ENCODE measurements at places on chromosomes 11 and 22.

- DNase-seq = no peak
These were observed 108.3 kb downstream of the PTPRJ start for GRCh38 chr11:48088682-48089050.

DNA sequence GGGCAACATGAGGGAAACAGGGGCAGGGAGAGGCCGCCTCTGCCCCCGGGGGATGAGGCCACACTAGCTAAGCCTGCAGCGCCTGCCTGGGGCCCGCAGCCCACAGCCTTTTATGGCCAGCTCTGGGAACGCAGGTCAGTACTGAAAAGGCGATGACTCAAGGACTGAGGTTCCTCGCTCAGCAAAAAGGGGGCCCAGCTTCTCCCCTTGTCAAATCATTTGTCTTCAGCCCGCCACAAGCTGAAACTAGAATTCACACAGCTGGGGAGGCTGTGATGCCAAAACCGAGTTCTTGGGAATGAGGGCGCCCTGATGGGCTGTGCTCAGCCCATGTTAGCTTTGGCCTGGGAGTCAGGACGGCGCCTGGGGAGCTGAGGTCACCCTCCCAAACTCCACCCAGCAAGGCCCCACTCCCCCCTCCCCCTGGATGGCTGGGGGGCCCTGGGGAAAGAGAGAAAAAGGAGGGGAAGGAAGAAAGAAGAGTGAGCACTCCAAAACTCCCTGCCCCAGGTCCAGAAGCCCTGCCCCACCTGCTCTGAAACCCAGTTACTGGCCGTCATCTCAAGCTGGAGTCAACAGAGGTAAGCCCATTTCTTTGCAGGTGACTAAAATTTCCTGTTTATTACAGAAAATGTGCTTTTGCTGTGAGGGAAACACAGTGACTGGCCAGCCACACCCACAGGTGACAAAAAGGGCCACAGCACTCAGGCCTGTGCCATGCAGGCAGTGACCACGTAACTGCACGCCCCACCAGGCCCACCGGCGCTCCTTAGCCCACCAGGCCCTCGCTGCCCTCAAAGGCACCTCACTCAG is 13.7 kb downstream of the EHD1 start:
- DNase-seq = peak; percentile 97

DNA sequence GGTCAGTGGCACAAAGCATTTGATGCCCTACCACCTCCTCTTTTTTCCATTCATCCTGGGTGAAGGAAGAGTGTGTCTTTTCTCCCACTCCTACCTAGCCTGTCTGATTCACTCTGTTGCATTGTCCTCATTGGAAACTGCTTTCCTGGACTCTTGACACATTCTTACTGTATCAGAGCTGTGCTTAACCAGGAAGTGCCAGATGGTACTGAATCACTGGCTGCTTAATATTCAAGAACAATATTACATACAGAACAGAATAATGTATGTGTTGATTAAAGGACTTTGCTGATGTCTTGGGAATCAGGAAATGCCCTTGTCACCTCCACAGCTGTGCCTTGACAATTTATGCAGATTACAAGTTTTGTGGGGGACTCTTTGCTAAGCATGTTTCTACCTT is 44.4 kb downstream of the SVIP start:
- DNase-seq = peak; percentile 9

DNA sequence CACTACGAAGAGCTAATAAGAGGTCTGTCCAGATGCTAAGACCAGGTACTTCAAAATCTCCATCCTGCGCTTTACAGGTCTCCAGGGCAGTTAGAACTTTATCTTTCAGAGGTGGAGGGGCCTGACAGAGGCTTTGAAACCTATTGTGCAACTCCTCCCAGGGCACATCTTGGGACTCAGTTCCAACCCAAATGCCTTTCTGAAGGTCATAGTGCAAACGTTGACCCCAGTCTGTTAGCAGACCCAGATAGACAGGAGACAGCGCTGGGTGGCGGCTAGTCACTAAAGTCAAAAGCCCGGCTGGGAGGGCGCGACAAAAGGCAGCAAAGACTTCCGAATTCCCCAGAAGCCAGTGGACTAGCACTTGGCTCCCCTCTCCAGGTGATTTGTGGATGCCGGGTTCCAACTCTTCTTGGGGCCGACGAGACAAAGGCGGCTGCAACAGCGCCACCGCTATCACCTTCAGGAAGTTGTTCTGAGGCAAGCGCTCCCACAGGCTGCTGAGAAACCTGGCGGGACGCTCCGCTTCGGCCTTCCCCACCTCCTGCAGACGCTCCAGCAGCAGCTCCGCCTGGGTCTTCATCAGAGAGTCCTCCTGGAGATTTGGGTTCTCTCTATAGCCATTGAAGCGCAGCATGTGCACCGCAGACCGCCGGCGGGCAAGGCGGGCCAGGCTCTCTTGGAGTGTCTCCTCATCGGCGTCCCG is 728 bp downstream of the FANCF start:
- peak; percentile 57 for DNase-seq

DNA sequence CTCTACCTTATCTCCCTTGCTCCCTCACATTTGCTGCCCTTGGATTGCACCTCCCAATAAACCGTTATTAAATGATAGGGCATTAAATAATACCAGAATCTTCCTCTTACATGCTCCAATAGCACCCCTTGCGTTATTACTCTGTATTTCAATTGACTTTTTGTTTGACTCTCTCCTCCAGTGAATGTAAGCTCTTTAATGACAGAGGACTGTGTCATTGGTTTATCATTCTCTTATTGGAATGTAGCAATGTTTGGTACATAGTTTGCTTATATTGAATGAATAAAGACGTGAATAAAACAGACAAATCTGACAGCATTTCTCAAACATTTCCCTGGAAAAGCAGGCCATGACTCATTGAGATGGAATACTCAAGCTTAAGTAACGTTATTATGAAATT is 8.7 kb upstream of the MPEG1 start:
- peak; percentile 90 for DNase-seq

DNA sequence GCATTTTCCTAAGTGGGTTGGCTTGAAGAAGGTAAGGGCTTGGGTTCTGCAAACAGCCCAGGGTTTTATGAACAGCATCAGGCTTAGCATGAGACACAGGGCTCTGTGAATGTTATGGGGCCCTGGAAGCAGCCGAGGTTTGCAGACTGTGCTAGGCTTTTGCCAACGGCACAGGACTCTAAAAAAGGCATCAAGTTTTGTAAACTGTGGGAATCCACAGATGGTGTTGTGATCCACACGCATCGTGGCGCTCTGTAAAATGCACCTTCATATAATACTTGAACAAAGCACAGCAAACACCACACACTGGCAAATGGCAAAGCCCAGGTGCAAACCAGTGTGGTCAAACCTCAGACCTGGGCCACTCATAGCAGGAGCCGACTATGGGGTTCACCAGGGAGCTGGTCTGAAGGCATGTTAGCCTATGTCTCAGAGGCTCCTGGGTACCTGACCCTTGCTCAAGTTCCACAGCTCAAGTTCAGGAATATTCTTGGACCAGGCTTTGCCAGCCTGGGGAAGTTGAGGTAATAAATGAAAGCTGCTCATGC is 2.4 kb upstream of the SLCO2B1 start:
- DNase-seq = no peak

DNA sequence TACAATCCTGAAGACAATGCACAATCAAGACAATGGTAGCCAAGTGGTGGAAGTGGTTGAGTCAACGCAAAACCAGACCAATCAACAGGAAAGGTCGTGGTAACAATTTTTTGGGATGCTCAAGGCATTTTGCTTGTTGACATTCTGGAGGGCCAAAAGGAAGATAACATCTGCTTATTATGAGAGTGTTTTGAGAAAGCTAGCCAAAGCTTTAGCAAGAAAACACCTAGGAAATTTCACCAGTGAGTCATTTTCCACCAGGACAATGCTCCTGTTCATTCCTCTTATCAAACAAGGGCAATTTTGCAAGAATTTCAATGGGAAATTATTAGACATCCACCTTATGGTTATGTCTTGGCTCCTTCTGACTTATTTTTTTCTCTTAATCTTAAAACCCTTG is 1932.2 kb upstream of the RAG2 start:
- DNase-seq = no peak

DNA sequence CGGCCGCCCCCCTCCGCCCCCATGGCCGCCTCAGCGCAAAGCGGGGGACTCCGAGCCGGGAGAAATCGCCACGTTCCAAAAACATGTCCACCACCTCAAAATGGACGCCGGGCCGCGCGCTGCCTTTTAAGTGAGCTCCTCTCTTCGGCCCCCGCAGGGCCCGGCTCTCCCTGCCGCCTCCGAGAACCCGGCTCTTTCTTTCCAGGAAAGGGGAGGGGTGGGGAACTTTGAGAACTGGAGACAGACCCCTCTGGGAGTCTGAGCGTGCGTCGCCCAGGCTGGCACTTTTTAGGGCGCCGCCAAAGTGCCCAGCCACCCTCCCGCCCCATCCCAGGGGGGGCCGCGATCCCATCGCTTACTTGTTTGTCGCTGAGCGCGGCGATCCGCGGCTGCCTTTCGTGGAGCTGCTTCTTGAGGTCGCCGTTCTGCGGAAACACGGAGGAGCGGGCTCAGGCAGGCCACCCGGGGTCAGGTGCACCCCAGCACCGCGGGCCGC is 1.6 kb downstream of the PHF21B start:
- DNase-seq = no peak

- DNase-seq = no peak
These were observed 5.5 kb upstream of the NNMT start for GRCh38 chr11:114290503-114291235.

GRCh38 chr11:74100735-74101134 is 70.1 kb downstream of the C2CD3 start:
- DNase-seq = no peak

DNA sequence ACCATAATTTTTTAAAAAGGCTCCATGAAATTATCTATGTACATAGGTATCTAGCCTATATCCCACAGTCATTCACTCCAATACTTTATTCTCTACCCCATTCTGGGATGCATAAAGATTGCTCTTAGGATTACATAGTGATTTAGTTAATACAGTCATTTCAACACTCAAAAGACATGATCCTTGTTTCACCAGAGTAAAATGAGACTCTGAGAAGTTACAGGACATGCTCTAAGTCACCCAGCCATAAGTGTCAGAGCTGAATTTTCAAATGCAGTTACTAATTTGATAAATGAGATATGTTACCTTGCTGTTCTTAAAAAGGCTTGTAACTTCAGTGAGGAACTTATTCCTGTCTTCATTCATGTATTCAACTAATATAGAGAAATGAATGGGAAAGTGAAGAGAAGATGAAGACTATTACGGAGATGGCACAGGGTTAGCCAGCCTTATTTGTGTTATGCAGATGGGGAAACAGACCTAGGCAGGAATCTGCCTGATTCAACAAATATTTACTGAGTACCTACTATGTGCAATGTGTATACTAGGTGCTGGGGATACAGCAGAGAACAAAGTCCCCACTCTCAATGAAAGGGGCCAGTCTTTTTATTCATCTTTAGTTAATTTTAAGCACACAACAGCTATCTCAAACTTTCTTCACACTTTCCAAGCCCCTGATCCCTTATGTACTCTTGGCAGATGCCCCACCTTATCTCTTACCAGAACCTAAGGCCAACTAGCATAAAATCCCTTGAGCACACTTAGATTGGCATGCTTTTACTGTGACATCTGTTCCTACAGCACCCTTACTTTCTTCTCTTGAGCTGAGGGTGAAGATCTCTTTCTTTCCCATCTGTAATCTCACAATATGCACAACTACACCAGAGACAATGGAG is 21.6 kb downstream of the MAPK1 start:
- no peak for DNase-seq

- DNase-seq = peak; percentile 92
These were observed 47.3 kb downstream of the NRXN2 start for GRCh38 chr11:64675450-64676260.

GRCh38 chr11:17382046-17382728 is 6.3 kb downstream of the KCNJ11 start:
- peak; percentile 69 for DNase-seq

DNA sequence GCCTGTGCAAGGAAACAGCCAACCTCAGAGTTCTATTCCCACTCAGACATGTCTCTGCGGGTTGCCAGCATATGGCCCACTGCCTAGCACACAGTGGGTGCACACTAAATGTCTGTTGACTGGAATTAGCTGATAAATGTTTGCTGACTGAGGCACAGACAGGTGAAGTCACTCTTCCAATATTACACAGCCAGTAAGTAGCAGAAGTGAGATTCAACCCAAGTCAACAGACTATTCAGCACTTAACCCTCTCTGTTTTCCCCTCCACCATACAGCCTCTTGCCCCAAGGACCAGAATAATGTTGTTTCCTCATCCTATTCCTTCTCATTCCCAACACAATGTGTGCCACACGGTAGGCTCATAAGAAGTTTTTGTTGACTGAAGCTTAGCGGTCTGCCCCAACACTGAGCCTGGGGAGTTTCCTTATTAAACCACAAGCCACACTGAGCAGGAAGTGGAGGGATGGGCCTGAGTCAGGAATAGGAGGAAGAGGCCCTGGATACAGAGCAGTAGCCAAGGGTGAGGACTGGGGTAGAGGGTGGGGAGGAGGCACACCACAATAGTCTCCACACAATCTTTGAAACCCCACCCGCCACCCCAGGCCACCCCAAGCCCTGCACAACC is 15.7 kb upstream of the IL10RA start:
- no peak for DNase-seq

- no peak for DNase-seq
These were observed 15.9 kb upstream of the LRP5 start for GRCh38 chr11:68296344-68297051.

DNA sequence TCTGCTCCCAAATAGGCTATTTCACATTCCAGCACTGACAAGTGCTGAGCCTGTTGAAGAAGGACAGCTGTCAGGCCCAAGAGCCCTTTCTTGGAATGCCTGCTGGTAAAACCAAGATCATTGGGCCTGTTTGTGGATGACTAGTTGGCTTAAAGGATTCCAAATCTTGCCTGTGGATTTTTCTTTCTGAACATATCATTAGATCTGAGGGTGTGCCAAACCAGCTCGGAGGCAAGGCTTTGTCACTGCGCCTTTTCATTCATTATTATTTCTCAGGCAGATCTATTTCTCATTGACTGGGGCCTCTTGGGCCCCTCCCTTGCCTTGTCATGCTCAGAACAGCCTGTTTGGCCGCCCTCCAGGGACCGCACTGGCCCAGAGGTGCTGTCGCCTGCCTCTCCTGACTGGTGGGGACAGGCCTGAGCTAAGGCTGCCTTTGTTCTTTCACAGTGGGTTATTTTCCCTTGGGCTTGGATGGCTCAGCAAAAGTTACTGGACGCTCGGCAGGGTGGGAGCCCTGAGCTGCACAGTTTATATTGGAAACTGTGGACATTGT is 222.7 kb upstream of the SESN3 start:
- no peak for DNase-seq

- no peak for DNase-seq
These were observed 21.8 kb upstream of the ABCC8 start for GRCh38 chr11:17498475-17498874.

DNA sequence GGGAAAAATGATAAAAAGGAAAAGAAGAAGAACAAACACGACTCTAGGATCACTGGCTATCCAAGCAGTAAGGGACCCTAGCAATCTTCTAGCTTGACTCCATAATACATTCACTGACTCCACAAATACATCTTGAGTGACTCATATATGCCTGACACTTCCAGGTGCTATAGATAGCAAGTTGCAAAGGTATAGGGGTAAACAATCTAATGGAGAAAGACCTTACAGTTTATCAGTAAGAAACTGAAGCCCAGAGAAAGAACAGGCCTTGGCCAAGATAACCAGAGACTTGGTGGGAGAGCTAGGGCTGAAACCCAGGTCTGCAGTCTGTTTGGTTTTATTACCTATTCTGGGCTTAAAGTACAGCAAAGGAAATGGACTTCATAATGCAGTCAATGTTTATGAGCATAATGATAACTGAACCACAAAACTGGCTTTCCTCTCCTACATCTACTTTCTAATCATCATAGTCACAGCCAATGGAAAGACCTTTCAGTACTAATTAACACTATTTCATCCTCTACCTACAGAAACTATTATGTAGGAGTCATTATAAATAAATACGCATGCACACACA is 19.7 kb upstream of the SLC5A1 start:
- no peak for DNase-seq
